Stimulated activated CD4-positive, alpha-beta T cell treated with anti-CD3 and anti-CD28 coated beads, Interleukin-1b, Interleukin-23, amount 100 ng/mL, for 4 hours (primary cell): ENCODE measurements at places on chromosomes 2 and 18.

DNA sequence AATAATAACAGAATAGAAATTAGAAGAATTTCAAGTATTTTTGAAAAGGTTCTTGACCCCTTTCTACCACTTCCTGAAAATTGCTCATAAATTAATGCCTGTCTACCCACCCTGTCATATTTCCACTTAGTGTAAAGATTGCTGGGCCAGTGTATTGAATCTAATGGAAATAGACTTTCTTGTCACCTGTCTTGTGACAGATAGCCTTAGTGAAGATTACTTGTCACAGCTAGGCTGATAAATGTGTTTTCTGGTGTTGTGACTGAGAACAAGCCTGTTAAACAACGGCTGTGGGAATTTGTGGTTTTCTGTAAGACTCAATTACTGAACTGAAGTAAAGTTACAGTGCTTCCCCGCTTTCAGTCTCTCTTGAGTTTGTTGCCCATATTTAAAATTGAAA is 37.0 kb downstream of the PIK3C3 start:
- DNase-seq = no peak

DNA sequence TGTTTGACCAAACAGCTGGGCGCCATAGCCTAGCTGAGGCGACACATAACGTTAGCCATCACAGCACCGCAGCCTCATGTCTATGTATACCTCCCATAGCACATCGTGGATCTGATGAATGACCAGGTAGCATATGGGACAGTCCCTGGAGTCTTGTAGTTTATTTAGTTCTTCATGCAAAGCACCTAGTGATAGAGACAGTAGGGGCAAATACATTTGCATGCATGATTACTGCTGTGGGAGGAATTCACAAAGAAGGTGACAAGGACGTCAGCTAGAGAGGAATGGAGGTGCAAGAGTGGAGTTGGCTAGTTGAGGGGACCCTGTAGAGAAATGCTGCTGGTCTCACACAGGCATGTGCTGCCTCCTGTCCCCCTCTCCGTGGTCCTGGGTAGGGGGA is 478.9 kb upstream of the HS6ST1 start:
- no peak for DNase-seq

DNA sequence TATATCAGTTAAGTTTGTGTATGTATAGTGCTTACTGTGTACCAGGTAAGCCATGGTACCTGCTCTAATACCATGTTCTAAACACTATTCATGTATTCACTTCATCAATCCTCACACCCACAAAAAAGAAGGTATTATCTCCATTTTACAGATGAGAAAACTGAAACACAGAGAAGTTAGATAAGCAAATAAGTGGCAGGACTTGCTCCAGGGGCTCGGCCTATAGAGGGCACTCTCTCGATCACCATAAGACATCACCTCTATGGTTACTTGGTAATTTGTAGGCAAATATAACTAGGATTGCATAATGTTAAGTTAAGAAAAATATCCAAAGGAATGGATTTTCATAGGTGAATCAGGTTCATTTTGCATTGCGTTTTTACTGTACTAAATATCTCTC is 118.1 kb upstream of the FN1 start:
- no peak for DNase-seq

GRCh38 chr2:203951366-203951902 is 14.9 kb downstream of the ICOS start:
- no peak for DNase-seq

GRCh38 chr18:11553098-11553940 is 56.1 kb upstream of the SLC35G4 start:
- peak; percentile 21 for DNase-seq

- no peak for DNase-seq
Observed at GRCh38 chr2:79638410-79638809, 125.6 kb downstream of the CTNNA2 start.

GRCh38 chr2:227248876-227249275 is 76.2 kb upstream of the MFF start:
- no peak for DNase-seq

DNA sequence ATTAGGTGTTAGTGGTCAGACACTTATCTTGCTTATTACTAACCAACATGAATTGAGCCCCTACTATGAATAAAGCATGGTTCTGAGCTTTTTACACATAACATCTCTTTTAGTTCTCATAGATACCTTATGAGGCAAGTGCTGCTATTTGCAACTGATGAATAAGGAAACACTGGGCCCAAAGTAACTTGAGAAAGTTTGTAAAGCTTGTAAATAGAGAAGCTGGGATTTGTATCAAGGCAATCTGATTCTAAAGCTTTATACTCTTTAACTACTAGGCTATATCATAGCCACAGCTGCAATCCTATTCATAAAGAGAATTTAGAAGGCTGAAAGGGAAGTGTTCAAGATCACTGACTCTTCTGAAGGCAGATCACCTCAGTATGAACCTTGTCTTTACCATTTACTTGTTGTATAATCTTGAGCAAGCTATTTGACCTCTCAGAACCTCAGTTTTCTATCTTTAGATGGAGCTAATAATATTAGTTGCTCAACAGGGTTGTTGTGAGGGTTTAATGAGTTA is 60.4 kb downstream of the ABCB11 start:
- no peak for DNase-seq

DNA sequence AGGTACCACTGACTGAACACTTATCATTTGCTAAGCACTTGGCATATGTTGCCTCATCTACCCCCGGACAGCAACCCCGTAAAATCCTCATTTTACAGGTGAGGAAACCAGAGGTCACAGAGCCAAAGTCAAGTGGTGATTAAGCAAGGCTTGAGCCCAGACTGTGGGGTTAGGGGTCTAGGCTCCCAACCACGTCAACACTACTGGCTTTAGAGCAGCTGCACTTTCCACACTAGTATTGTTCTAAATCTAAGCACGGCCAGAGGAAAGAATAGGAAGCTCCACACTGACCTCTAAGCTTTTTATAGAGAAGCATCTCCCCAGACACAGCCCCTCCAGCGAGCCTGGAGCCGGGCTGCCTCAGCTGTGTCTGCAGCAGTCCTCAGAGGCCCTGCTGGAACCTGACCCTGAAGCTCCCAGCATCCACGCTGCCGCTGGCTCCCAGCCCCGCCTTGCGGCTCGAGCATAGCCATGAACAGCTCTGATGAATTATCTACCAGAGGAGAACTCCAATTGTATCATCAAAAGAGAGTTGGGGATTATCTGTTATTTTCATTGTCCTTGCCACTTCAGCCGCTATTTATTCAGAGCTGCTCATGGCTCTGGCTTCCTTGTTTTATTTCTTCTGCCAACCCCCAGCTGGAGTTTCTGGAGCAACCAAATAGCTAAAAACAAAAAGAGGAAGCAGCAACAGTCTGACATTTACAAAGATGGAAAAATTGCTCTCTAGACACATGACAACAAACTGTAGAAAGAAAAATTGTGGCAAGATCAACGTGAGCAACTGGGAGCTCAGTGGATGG is 62.2 kb upstream of the RTN4 start:
- no peak for DNase-seq

DNA sequence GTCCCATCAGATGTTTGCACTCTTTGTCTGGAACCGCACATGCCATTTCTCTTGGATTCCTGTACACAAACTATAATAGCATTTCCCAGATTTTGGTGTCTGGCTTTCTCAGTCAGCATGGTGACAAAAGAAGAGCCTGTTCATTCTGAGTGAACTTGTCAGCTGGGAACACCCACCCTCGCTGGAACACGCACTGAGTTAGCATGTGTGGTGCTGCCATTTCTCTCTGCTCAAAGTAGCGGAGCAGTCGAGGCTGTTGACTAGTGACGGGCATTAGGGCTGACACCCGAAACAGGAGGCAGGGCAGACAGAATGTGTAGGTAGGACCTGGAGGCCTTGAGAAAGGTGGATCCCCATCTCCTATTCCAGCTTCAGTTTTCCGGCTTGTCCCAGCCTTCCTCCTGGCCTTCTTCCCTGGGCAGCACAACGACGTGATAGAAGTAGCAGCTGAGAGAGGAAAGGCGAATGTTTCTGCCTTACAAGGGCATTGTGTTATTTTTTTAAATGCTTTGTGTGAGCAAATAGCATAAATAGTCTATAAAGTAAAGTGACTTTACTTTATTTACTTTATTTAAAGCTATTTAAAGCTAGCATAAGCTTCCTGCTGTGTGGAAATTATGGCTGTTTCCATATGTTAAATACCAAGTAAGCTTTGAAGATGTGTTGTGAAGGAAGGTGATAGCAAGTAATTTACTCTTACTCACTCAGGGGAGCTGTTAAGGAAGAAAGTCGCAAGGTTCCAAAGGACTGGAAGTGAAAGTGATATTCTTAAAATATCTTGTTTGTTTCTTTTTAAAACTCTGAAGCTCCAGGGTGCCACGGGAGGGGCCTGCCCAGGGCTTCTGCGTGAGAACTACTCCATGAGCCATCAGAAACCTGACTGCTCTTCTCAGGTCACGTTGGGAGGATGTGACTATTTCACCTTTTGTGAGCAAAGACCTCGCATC is 272.6 kb downstream of the NEDD4L start:
- DNase-seq = no peak

- DNase-seq = no peak
Observed at GRCh38 chr2:234548695-234549420, 52.0 kb upstream of the ARL4C start.

DNA sequence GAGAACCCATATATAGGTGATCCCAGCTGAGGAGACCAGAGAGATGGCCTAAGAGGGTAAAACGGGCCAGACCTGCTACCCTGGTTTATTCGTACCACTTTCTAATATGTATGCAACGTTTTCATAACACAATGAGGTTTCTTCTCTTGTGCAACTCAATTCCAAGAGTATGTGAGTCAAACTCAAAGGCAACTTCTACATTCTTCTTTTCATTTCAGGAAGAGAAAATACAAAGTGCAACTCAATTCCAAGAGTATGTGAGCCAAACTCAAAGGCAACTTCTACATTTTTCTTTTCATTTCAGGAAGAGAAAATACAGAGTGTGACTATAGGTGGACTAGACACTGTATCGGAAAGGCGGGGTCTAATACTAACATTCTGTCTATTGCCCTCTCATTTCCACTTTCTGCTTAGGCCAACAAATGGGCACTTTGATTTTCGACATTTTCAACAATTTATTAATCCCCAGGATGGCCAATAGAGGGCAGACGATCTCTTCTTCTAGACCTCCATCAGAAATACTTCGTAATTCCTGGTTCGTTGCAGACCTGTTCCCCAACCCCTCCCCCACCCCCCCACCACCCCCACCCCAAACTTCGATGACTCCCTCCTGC is 3.7 kb upstream of the CRIM1 start:
- DNase-seq = no peak

DNA sequence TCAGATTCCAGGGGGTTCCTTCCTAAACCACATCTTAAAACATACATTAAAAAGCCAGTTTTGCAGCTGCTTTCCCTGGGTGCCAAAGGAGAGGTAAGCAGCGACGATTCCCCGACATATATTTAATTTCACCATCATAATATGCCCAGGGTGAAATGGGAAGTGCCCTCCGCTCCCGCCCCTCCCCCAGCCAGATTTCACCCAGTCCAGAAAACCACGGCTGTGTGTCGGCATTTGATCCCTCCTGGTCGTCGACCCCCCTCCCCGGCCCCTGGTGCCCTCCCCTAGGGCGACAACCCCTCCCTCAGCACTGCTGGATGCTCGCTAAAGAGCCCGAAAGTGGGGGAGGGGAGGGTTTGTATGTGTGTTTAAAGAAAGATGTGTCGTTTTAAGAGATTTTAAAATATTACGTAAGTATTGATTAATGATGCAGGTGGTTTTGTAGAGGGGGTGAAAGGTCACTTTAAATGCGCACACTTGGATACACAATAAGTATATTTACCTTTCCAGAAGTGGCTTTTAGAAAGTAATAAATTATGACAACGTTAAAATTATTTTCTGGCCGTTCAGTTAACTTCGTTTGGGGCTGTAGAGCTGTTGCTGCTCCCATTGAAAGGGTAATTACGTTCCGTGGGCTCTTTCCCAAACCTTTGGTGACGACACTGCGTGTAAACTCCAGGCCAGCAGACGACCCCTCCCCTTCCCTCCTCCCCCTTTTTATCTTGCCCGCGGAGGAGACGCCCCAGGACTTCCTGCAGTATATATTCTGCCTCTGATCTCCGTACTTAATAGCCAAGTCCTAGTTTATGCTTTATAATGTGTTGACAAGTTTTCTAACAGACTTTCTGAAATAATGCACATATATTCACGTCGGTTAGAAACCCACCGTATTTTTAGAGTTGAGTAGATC is 3.4 kb upstream of the BCL11A start:
- DNase-seq = no peak

GRCh38 chr18:35116784-35117318 is 75.6 kb downstream of the MAPRE2 start:
- DNase-seq = no peak

DNA sequence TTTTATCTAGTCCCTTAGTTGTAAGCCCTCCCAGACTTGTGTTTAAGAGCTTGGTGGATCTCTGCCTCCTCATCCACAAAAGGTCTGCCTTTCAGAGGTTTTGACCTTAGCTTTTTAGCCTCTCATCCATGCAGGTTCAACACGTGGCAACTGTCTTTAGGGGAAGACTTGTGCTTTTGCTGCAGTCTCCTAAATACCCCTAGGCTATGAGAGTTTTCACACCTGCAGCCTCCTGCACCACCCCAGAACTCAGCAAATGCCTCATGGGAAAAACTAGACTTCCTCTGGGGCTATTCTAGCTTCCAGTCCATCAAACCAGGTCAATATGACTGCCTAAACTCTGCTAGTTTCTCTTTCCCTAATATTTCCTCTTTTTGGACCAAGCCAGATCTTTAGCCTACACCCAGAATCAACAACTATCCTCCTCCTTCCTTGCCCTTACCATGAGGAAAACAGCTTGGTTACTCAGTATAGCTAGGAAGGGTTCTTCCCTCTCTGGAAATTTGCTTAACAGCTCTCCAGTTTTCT is 132.3 kb upstream of the RIOK3 start:
- no peak for DNase-seq

- DNase-seq = no peak
Observed at GRCh38 chr2:149225446-149225845, 104.9 kb upstream of the LYPD6 start.

DNA sequence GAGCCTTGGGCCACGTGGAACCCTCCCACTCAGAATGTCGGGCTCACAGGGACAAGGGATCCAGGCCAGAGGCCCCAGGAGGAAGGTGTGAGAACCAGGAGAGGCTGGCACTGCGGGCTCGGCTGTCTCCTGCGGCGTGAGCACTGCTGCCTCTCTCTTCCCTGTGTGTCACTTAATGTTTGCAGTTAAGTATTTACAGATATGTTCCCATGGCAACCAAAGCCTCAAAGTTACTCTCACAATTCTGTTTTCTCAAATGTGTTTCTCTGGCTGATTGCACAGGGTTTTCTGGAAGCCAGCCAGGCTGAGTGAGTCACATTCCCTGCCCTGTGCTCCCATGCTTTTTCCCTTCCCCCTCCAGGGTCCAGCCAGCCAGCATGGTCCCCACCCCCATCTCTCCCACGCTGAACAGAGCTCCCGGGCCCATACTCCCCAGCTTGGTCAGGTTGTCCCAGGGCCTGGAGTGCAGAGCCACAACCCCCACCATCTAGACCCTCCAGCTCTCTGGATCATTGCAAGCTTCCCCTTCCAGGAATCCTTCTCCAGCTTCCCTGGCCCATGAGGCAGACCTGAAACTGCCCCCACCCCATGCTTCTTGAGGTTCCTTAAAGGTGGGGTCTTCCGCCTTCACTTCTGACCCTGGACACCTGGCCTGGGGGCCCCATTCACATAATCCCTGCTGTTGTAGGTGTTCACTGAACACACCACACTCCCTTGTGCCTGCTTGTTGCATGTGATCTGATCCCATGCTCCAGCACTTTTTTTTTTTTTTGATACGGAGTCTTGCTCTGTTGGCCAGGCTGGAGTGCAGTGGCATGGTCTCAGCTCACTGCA is 265.9 kb downstream of the CELF4 start:
- DNase-seq = no peak

- DNase-seq = no peak
Observed at GRCh38 chr2:106734165-106734564, 151.8 kb downstream of the ST6GAL2 start.
